ENCODE measurements at places on chromosomes 16 and 17.

DNA sequence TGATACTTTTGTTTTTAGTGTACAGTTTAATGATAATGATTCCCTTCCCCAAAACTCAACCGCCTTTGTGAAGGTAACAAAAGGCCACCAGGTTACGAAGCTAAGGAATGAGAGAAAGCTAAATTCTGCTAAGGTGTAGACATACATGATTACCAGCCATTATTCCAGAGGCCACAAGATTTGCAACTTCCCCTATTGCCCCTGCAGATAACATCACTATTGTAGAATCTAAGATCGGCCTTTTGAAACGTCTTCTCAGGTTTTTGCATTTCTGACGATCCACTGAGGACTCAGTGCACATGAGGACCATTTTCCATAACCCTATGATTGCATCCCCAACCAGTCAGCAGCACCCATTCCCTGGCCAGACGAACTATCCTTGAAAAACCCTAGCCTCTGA is 33.9 kb upstream of the SNN start:
- no peak for DNase-seq

GRCh38 chr16:89373355-89374110 is 116.8 kb downstream of the ANKRD11 start:
- no peak for DNase-seq

DNA sequence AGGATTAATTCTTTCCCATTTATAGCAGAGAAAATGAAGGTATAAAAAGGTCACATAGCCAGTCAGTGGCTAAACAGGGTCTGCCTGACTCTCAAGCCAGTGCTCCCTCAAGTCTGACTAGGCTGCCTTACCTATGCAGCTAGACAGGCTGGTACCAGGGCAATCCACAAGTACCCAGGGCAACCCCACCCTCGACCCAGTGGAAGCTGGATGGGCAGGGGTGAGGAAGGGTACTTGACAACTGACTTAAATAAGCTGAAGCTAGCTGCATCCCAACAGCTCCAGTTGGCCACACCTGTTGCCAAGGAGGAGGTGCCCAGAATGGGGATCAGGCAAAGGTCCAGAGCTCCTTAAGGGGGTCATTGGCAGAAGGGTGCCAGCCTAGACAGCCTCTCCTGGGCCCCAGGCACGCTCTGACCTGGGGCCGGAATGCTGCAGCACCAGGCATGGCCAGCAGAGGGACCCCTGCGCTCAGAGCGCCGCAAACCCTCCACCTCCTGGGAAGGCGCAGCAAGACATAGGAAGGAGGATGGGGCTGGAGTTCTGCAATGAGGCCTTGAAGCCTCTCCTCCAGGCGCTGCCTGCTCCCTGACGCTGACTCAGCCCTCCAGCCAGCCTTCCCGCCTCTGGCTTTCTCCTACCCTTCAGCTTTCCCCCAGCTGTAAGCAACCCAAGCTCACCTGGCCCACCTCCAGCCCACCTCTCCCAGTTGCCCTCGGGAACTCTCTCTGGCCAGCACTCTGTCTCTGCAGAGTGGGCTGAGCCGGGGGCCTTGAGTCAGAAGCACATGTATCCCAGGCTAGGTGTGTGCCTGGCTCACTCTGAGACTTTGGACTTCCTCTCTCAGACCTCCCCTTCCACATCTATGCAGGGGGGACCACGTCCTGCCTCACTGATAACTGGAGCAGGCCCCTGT is 28.8 kb downstream of the MPP2 start:
- DNase-seq: peak; percentile 71

DNA sequence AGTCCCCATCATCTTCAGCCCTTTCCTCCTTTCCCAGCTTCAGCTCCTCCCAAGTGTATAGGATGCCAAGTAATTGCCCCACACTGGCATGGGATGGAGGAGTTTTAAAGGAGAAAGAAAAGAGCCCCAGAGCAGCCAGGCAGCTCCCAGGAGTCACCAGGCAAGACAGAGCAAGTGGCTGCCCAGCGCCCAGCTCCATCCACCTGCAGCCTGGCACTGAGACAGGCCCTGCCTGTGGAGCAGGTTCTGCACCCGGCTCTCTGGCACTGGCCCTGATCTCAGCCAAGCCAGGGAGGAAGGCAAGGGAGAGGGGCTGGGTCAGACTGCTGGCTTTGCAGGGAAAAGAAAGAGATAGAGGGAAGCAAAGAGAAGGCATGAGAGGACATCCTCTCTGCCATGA is 21.7 kb downstream of the FOXN1 start:
- no peak for DNase-seq

- no peak for DNase-seq
Observed at GRCh38 chr17:31200287-31200686, 96.8 kb downstream of the OMG start.

- DNase-seq: peak; percentile 66
Observed at GRCh38 chr17:75270218-75270965, 639 bp downstream of the MIF4GD start.

- DNase-seq: no peak
Observed at GRCh38 chr17:82294064-82294773, 20.7 kb upstream of the CSNK1D start.

- DNase-seq: no peak
Observed at GRCh38 chr17:16870253-16871245, 101.4 kb downstream of the TNFRSF13B start.

DNA sequence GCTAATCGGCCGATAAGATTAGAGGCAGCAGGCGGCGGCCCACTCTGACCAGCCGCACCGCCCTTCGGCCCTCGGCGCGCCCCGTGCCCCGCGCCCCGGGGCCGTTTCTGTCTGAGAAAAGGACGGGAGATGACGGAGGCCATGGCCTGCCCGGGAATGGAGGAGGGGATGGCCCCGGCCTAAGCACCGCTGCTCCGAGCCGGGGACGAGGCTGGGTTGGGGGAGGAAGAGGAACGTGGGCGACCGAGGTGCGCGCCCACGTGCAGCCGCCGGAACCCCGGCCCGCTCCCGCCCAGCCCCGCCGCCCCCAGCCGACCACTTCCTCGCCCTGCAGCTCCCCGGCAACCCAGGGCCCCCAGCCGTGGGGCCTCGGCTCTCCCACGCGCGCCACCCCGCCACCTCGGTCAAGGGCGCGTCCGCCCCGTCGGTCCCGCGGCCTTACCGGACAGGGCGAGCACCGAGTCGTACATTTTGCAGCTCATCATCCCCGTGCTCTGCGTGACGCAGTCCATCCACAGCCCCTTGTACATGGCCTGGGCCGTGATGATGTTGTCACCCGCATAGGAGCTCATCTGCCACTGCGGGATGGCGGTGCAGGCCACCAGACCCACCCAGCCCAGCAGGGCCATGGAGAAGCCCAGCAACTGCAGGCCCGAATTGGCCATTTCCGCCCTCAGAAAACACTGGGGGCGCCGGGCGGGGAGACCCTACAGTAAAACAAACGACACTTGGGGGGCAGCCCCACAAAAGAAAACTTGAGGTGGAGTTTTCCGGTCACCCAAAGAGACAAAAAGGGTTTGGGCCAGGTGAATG is 693 bp downstream of the CLDN7 start:
- DNase-seq: no peak

DNA sequence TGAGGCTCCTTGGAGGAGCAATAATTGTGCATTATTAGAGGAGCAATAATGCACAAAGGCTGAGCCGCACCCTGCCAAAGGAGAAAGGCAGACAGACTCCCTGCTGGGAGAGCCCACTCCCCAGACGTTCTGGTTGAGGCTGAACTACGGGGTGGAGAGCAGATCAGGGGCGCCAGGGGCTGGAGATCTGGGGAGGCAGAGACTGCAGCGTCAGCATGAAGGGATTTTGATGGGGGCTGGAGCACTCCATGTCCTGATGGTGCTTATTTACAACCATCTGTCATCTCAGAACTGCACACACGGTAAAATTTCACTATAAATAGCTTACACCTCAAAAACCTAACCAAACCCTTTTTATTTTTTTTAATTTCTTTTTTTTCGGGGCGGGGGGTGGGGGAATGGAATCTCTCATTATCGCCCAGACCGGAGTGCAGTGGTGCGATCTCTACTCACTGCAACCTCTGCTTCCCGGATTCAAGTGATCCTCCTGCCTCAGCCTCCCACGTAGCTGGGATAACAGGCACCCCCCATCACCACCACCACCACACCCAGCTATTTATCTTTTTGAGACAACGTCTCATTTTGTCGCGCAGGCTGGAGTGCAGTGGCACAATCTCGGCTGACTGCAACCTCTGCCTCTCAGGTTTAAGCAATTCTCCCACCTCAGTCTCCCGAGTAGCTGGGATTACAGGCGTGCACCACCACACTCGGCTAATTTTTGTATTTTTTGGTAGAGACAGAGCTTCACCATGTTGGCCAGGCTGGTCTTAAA is 4.3 kb upstream of the C16orf95 start:
- DNase-seq: no peak

DNA sequence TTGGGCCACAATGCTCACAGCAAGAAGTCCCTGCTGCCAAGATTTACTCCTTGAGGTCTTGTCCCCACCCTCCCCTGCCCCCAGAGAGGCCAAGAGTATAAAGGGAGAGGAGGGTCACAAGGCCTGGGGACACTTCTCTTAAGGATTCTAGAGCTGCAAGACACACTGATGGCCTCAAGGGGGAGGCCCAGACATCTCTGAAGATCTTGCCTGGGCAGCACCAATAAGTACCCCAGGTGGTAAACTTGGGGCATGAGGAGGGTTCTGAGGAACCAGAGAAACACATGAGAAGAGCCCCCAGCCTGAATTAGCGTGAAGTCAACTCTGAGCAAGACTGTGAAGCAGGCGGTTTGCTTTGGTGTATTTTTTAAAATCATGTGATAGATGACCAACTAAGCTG is 26.8 kb upstream of the MTMR4 start:
- no peak for DNase-seq

DNA sequence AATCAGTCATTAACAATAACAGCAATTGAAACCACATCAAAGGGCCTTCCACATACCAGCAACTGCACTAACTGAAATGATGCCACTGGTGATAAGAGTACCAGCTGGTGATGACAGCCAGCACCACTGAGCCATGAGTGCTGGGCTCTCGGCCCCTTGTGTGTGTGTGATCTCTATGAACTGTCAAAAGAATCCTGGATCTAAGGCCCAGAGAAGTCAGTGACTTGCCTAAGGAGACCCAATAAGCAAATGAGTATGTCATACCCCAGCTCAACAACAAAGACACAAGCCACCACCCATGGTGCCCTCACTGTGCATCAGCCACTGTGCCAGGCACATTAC is 220.9 kb downstream of the ZNF423 start:
- DNase-seq: no peak

DNA sequence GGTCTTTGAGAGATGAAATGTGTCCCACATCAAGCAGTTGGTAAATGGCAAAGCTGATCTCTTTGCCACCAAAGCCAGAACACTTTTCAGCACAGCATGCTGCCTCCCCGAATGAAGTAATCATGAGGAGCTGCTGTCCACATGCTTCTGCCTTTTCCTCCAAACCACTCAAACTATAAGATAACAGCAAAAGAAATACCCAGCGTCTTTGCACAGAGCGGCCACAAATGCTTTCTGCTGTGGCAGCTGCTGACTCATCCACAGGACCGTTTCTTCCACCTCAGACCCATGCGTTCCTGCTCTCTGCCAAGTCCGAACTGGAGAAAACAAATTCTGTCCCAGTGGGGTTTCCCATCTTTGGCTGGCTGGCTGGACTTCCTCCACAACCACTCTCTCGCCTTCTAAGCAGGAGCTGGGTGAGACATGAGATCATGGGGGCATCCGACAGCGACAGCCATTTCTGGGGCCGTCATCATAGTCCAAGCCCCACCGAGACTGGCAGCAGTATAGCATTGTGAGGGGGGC is 27.1 kb downstream of the TBC1D3B start:
- no peak for DNase-seq

DNA sequence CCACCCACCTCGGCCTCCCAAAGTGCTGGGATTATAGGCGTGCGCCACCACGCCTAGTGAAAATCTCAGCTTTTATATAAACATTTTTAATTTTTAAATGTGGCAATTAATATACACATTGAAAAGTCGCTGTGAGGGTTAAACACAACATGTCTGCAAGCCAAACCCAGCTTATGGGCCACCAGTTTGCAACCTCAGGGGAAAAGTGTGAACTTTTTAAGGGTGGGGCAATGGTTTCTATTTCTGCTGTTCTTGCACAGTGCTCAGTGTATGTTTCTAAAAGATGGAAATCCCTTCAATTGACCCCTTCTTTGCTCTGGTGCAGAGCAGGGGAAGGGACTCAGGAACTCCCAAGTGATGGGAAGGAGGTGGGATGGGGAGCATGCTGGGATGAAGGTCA is 18.3 kb upstream of the SUPT4H1 start:
- no peak for DNase-seq

DNA sequence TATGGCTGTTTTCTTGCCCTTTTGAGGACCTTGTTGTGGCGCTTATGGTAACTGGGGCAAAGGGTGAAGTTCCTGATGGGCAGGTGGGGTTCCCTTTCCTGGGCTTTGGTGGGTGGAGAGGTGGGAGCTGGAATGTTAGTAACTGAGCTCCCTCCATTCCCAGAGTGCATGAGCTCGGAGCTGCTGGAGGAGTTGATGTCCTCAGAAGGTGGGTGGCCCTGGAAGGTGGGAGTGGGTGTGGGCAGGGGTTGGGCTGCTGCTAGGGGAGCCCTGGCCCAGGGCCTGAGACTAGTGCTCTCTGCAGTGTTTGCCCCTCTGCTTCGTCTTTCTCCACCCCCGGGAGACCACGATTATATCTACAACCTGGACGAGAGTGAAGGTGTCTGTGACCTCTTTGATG is 1.2 kb upstream of the ELMO3 start:
- DNase-seq: no peak

GRCh38 chr16:669666-670065 is 1.7 kb downstream of the RHOT2 start:
- DNase-seq: no peak

GRCh38 chr17:64133546-64134215 is 3.7 kb upstream of the ERN1 start:
- no peak for DNase-seq

DNA sequence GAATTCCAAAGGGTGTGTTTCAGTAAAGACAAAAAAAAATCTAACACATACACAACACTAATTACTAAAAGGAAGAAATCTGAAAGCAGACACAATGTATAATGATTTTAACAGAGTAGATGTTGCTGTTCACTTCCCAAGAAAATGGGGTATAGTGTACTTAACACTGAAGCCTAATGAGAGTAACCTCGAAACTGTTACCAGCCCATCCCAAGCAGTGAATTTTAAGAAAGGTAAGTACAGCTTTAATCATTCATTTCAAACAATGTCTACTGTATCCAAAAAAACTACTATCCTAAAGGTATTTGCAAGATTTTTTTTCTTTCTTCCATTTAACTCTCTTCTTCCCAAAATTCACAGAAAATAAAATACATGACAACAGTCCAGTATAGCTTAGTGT is 8.3 kb downstream of the GRB2 start:
- DNase-seq: no peak

DNA sequence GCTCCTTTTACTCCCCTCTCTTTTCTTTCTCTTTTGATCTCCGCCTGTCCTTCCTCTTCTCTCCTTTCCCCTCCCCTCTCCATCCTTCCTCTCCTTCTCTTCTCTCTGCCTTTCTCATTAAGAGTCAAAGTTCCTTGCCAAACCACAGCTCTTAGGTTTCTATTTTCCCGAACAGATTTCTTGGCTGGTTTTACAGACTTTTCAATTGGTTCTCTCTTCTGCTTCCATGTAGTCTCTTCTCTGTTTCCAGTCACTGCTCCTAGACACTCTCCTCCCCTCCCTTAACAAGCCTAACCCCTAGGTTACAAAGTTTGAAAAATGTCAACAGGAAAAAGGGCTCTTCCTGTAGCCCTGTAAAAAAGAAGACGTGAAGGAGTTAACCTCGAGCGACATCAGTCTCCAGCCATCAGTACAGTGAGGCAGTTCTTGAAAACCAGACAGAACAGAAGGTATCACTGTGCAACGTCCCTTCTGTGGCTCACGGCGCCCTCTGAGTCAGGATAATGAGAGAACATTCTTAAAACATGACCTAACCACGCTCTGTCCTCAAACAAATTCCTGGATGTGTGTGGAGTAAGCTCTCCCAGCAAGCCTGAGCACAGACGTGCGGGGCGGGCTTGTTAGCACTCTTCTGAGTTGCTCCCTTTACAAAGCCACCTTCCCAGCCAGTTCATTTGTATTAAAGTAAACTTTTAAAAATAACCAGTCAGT is 11.6 kb upstream of the MARCHF10 start:
- no peak for DNase-seq
